ENCODE measurements at places on chromosomes 7 and 10.

GRCh38 chr10:79025199-79025832, 43.5 kb upstream of the ZMIZ1 start:
- DNase-seq, result no peak

- no peak for DNase-seq
These were observed 61.5 kb downstream of the GRB10 start for GRCh38 chr7:50721160-50721559.

GRCh38 chr7:114789871-114790311, 132.0 kb upstream of the MDFIC start:
- DNase-seq, result peak; percentile 61

- no peak for DNase-seq
These were observed 63.9 kb upstream of the CHST15 start for GRCh38 chr10:124157271-124157681.

- DNase-seq, result no peak
These were observed 38.3 kb downstream of the AHCYL2 start for GRCh38 chr7:129263168-129263567.

DNA sequence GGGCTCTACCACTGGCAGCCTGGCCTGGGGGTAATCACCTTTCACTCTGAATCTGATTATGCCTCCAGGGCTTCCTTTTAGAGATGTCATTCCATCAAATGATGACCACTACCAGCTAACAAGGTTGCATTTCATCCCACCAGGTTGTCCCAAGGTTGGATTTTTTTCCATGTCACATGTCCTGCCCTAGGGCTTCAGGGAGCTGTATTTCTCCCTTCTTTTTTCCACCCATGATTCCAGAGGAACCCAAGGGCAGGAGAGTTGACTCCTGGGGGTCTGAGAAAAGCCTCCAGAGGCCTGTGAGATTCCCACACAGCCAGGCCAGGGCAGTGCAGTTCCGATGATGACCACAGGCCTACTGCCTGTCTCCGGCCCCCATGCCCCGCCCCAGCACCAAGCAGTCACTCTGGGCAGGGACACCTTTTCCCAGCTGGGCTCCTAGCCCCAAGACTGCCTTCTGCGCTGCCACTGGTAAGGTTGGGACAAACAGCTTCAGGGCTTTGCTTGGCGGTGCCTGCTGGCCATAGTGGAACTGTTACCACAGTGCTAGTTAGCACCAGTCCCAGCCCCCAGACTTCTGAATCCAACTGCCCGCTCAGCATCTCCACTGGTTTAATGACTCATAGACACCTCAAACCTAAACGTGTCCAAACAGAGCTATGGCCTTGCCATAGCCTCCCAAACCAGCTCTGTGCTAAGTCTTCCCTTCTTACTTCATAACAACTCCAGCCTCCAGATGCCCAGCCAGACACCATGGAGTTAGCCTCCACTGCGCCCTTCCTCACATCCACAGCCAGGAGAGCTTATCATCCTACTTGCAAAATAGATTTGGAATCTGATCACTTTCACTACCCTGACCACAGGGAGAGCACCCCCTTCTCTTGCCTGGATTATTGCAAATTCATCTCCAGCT, 133.7 kb downstream of the ARHGAP22 start:
- no peak for DNase-seq

All from BJ (cell line).